Nucleus accumbens (tissue), 56 donors: ENCODE measurements at places on chromosomes 2 and 18.

GRCh38 chr18:400456-400855 lies 100.0 kb downstream of the COLEC12 start:
- DNase-seq, result no peak

GRCh38 chr2:41717839-41718238 lies 330.0 kb upstream of the PKDCC start:
- DNase-seq, result no peak

- DNase-seq, result no peak
Measured at GRCh38 chr2:133360190-133360589, 208.1 kb downstream of the NCKAP5 start.

GRCh38 chr2:102795641-102796040 lies 33.8 kb downstream of the TMEM182 start:
- no peak for DNase-seq

DNA sequence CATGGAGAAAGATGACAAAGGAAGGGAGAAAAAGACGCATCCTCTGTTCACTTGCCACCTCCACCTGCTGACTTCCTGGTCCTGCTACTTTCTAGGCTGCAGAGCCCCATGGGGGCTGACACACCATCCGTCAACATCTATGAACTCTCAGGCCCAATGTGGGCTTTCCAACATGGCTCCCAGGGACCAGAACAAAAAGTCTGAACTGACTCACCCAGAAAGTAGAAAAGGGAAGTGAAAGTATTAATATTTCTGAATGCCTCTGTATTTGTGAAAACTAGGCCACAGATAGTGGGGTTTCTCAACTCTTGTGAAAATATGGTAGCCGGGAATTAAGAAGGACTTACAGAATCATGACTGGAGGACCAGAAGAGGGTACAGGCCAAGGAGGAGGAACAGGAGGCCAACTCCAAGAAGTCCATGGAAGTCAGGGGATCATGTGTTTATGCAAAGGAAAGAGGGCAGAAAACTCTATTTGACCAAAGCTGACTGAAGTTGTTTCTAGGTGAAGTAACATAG lies 123.1 kb upstream of the CAB39 start:
- no peak for DNase-seq

- DNase-seq, result no peak
Measured at GRCh38 chr2:113038291-113038690, 14.4 kb downstream of the IL36B start.

DNA sequence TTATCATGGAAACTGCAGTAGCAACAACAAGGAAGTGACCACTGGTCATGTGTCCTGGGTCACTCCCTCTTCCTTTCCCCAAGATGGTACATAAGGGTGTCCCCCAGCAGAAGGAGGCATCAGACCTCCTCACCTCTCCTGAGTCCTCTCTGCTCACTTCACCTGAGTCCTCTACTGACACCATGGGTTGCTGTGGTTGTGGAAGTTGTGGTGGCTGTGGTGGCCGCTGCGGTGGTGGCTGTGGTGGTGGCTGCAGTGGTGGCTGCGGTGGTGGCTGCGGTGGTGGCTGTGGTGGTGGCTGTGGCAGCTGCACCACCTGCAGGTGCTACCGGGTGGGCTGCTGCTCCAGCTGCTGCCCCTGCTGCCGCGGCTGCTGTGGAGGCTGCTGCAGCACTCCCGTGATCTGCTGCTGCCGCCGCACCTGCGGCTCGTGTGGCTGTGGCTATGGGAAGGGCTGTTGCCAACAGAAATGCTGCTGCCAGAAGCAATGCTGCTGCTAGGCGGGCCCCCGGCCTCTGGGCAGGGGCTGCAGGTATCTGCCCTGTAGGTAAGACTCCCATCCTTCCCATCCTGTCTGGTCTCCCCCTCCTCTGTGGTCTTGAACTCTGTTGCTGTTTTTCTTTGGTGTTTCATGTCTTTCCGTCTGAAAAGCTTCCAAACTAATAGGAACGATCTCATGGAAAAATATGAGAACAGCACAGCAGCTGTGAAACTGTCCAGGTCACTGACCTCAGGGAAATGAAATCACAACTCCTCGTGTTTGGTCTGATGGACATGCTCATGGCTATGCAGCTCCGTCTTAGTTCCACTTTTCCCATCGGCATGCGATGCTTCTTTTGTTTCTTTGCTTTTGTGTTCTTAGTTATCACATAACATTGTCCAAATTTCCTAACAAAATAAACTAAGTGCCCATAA lies at the start of gene SCYGR4:
Gene SCYGR4, plus strand, starts transcription at position 183 of the 915 bp plus-strand sequence. Its CDS starts 0 bp downstream, at position 183.
- DNase-seq, result no peak

- DNase-seq, result no peak
Measured at GRCh38 chr18:2337552-2338141, 233.7 kb downstream of the METTL4 start.

DNA sequence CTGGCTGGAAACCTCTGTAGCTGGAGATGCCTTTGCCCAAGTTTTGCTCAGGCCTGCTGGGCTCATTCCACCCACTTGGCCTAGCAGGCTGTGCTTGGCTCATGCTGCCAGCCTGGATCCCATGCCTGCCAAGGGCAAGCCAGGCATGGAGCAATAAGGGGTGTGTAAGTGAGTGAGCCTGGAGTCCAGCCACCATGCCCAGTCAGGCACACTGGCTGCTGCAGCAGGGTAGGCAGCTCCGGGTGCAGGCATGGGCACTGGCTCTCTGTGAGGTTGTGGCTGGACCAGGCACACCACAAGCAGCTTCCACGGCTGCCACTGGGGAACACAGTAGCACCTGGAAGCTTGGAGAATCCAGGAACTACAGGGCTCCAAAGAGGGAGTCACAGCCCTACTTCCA lies 147.7 kb upstream of the HS6ST1 start:
- DNase-seq, result no peak

GRCh38 chr2:173524256-173524955 lies 169.7 kb downstream of the CDCA7 start:
- no peak for DNase-seq

DNA sequence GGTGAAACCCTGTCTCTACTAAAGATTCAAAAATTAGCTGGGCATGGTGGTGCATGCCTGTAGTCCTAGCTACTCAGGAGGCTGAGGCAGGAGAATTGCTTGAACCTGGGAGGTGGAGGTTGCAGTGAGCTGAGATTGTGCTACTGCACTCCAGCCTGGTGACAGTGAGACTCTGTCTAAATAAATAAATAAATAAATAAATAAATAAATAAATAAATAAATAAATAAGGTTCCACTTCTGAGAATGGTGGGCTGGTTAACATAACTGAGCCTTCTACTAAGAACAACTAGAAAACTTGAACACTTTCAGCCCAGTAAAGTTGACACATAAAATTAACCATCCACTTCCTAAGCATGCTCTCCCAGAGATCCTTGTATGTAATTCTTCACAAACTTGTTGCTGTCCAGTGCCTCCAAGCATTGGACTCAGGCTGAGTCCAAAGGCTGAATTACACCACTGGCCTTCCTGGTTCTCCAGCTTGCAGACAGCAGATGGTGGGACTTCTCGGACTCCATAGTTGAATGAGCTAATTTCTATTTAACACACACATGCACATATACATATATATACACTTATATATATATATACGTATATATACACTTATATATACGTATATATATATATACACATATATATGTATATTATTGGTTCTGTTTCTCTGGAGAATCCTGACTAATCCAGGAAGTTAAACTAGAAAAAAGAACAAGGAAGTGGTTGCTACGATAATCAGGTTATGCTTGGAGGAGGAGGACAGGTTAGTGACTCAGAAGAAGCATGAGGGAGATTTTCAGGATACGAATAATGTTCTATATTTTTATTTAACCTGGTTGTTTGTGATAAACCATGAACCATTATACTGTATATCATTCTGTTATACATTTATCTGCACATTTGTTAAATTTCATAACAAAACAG lies 348.8 kb downstream of the METTL4 start:
- no peak for DNase-seq

DNA sequence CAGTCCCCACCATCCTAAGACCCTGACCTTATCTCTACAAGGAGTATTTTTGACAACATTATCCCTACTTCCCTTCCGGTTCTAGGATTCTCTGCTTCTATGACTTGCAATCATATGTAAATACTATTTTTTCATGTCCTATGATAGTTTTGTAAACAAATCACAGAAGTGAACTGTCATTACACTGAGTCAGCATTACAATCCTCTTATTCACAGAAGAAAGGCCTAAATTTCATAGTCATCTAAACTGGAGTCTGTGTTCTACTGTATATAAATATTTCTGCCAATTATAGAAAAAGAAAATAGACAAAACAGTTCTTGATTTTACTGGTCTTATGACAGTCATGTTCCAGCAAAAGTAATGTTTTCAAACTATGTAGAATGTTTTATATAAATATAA lies 265.1 kb downstream of the NCKAP5 start:
- DNase-seq, result no peak

DNA sequence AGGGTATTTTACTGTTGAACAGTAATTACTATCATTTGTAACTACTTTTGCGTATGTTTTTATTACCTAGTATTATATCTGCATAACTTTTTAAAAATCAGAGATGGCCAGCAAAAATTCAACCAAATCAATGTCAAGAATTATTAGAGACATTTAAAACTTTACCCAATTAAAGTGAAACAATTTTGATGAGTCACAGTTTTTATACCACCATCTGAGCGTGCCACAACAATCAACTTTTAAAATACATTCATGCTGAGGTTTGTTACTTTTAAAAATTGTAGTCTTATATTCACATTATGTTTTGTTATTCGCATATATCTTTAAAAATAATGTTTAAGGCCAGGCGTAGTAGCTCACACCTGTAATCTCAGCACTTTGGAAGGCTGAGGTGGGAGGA lies 114.9 kb downstream of the RTN4 start:
- DNase-seq, result no peak

DNA sequence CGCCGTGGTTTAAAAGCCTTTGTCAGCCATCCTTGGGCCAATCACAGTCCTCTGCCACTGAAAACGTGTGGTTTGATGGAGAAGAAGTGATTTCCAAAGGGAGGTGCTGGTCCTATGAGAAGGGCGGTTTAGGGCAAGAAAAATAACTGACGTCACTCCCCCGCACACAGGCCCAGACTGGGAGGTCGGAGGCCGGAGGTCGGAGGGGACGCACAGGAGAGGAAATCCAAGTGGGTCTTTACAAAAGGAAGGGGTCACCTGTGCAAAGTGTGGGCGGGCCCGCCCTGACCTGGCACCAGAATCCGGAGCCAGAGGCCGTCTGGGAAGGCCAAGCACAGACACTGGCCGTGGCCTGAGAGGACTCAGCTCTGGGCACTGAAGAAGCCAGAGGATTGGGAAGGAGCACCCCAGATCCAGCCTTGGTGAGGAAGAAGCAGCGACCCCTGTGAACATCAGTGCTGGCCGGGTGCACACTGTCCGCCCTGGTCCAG lies 18.0 kb upstream of the KCNG2 start:
- DNase-seq, result no peak

- no peak for DNase-seq
Measured at GRCh38 chr2:63576546-63576945, 11.7 kb downstream of the WDPCP start.

- no peak for DNase-seq
Measured at GRCh38 chr2:175677880-175678279, 324.2 kb downstream of the LNPK start.

DNA sequence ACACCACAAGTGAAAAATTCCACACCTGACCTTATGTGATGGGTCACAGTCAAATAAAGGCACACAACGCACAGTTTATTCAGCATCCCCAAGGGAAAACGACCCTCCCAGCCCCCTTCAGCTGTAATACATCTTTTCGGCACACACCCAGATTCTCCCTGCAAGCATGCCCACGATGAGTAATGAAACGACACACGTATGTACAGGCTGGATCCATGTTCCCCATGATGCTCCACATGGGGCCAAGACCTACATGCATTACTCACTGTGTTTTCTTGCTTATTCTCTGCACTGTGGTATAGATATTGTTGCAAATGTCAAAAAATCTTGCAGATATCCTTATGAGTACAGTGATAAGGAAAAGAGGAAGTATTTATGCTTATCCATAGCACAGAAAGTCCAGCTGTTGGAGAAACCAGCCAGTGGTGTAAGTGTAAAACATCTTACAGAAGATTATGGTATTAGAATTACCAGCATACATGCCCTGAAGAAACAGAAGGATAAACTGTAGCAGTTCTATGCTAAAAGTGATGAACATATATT lies 32.5 kb upstream of the SGPP2 start:
- DNase-seq, result no peak

- no peak for DNase-seq
Measured at GRCh38 chr2:143698888-143699570, 569.8 kb downstream of the ARHGAP15 start.

DNA sequence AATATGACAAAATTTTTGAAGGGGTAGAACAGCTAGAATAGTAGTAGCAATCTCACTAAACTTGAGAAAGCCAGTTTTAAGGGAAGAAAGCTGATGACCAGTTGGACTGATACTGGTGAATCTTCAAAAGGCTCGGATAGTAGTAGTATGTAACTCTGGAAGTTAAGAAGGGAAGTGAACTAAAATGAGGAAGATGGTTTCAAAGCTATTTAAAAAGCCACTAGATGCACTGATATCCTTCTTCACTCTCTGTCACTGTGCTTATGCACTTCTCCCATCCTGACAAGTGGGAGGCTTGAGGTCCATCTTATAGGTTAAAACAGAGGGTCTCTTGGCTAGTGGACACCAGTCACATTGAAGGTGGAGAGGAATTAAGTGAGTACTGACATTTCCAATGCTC lies 141.1 kb downstream of the NCOA1 start:
- DNase-seq, result no peak

GRCh38 chr2:75810611-75811330 lies 100.1 kb upstream of the GCFC2 start:
- no peak for DNase-seq

GRCh38 chr18:35443847-35444246 lies 53.9 kb downstream of the INO80C start:
- no peak for DNase-seq

DNA sequence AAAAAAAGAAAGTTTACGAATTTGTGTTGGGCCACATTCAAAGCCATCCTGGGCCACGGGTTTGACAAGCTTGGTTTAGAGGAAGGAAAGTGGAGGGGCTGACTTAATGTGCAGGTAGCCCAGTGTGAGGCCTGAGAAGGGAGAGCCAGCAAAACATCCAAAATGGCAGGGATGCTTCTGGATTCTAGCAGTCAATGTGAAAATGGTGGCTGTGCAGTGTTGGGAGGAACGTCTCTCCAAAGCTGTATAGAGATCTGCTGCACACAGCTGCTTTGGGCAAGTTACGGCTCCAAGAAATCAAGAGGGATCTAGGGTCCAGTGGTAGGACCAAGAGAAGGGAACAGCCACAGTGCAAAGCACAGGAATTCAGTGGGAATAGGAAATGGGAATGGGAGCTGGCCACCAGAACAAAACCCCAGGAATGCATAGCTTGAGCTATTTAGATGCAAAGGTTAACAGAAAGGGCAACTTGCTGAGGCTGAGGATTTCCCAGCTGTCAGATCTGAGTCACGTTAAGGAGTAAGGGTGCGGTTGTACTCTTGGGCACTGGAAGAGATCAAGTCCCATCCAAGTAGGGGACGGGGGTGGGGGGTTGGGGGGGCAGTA lies 70.6 kb downstream of the B3GNT2 start:
- DNase-seq, result no peak
